ENCODE measurements at places on chromosomes 7 and 10.

- no peak for DNase-seq
Observed at GRCh38 chr10:5089865-5090264, 4.3 kb upstream of the AKR1C3 start.

DNA sequence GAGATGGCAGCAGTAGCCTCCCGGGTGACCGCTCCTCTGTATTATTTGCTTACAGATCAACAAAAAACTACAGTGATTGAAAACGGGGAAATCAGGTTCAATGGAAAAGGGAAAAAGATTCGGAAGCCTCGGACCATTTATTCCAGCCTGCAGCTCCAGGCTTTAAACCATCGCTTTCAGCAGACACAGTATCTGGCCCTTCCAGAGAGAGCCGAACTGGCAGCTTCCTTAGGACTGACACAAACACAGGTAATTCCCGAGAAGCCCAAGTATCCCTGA is 2.2 kb downstream of the DLX6 start:
- DNase-seq, result no peak

DNA sequence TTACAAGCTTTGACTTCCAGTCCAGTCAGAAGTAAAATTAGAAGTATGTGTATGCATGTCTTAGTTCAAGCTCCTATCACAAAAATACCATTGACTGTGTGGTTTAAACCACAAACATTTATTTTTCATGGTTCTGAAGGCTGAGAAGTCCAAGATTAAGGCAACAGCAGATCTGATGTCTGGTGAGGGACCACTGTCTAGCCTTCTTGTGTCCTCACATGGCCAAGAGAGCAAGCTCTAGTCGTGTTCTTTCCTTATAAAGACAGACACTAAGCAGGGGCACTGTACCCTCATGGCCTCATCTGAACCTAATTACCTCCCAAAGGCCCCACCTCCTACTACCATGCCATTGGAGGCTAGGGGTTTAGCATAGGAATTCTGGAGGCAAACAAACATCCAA is 41.3 kb upstream of the ARL4A start:
- DNase-seq, result no peak

DNA sequence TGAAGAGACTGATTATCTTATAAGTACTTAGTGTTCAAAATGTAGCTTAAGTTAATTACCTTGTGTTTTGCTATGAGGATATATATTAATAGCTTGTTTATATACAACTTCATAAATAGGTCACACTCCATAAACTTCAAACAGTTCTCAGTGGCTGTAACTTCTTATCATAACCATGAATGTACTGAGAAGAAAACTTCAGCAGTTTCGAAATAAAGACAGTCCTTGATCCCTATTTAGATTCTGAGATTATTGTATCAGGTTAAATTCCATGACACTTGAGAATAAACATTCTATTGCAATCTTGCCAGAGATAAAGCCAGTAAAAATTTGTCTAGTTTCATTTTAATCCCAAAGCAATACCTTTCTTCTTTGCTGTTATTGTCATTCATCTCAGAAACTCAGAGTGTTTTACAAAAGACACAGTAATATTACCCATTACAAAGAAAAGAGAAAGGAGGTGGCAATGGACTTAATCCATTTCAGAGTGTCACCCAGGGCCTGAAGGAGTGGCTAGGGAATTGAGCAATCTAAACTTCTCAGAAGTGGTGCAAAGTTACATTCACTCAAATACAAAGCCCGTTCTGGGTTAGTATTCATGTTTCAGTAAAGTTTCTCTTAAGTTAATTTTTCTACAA is 403.6 kb downstream of the SEMA3D start:
- DNase-seq, result no peak

All from GM20000 (cell line).